ENCODE measurements at places on chromosomes 2 and 18.

DNA sequence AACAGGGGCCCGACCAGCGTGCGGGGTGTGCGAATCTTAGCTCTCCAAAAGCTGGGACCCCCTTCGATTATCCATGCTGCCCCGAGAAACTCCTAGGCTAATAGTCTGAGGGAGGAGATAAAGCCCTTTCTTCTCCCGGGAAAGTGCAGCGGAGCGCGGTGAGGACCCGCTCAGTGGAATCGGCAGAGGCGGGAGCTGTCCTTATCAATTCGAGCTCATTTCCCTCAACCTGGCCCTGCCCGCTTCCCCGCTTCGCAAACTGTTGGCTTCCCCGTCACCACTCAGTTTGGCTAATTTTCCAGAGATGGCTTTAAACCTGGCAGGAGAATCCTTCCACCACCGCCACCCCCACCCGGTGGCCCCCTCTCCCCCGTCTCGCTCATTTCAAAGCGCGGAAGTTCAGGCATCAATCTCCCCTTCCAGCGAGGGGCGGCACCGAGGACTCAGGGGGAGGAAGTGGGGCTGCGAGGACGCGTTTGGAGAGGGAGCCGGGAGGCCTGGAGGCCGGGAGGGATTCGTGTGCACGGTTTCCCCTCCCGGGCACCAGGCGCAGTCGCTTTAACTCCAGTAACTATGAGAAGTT, 1.6 kb downstream of the KLHL14 start:
- DNase-seq: no peak

GRCh38 chr2:217929757-217930707, 72.8 kb downstream of the TNS1 start:
- DNase-seq: no peak

DNA sequence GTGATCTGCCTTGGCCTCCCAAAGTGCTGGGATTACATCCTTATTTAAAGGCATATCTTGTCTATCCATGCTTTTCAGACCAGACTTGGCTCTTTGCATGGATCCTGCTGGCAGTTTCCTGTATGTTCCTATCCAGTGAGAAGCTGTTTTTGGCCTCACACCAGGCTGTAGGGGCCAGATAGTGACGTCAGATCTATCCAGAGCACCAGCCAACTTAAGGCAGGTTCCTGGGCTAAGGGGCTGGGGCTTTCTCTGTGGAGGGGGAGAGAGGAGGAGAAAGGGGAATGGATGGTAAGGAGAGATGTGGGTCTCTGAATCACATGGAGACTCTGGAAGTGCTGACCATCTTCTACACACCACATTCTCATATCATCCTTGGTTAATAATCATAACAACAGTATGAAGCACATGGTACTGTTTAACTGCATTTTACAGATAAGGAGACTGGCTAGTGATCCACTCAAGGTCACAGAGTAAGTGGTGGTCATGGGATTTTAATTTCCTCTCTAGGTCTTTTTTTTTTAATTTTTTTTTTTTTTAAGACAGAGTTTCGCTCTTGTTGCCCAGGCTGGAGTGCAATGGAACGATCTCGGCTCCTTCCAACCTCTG, 2.0 kb upstream of the FAM117B start:
- no peak for DNase-seq

DNA sequence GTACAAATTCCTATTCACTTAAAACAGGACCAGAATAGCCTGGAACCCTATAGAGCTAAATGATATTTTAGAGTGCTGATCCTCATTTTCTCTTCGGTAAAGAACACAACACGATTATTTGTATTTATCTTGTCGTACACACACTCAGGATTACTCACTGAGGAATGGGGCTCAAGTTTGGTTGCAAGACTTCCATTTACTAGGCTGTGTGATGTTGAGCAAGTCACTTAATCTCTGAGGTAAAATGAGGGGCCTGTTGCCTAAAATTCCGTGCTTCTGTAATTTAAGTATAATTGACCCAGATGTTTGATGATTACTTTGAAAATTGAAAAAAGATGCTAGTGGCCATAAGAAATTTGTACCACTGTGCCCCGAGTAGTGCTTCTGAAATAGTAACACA, 42.6 kb upstream of the MAP4K3 start:
- no peak for DNase-seq

DNA sequence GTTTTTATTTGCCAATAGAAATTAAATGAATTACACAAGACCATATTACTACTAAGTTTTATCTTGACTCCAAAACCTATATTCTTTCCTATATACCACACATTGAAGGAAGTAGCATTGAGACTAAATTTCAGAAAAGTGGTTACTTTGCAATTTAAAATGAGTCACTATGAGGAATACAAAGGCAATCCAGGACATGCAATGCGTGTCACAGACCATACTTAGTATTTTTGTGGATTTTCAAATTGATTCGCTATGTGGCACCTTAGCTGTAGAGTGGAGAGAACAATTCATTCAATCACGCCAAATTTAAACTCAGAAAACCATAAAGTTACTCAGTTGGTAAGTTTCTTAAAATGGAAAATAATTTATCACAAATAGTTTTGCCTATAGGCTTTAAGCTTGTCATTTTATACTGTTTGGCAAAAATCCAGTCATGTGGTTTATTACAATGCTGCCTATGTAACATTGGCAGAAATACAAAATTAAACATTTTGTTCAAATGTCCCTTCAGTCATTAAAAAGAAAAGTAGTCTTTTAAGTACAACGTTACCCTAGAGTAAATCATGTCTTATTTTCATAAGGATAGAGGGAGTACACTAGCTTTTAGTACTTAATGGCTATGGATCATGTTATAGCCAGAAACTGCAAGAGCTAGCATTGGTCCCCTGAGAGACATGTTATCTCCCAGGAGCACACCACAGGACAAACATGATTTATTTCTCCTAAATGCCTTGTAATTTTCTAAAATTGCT, 222.8 kb upstream of the CDH7 start:
- DNase-seq: no peak

All from suppressor macrophage (primary cell).